CD4-positive, alpha-beta T cell (primary cell): ENCODE measurements at places on chromosomes 2 and 18.

GRCh38 chr18:23935804-23936203, 78.8 kb upstream of the TTC39C start:
- no peak for DNase-seq

DNA sequence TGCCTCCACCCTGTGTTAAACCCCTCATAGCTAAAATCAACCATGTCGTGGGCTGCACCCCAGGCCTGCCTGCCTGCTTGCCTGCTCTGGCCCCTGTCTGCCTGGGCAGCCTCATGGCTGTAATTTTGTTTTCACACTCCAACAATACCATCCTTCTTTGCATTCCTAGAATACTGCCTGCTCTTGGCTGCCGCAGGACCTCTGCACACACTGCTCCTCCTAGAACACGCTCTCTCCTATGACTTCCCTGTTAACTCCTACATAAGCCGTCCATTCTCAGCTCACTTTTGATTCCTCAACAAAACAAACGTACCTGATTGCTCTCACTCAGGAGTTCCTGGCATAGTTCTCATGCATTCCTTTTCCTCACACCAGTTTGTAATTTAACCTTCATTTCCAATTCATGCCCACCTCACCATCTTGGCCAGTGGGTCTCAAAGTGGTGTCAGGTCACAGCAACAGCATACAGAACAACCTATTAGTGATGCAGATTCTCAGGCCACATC, 2.5 kb downstream of the UXS1 start:
- no peak for DNase-seq

GRCh38 chr2:197931661-197932312, 127.4 kb downstream of the PLCL1 start:
- DNase-seq: no peak

DNA sequence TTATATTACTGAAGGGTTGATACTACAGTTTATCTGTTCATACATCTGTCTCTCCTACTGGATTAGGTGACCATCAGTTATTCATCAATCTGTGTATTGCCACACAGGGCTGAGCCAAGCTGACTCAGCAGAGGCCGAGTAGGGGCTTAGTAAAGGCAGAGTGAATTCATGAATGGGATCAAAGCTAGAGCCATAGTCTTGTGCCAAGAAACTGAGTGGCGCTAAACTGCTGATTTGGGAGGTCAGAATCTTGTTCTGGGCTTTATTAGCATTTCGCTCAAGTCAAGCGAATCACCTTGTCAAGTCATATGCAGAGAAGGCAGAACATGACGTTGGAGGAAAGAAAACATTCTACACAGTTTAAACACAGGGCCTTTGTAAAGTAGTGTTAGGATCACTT, 34.1 kb downstream of the SOCS6 start:
- no peak for DNase-seq

DNA sequence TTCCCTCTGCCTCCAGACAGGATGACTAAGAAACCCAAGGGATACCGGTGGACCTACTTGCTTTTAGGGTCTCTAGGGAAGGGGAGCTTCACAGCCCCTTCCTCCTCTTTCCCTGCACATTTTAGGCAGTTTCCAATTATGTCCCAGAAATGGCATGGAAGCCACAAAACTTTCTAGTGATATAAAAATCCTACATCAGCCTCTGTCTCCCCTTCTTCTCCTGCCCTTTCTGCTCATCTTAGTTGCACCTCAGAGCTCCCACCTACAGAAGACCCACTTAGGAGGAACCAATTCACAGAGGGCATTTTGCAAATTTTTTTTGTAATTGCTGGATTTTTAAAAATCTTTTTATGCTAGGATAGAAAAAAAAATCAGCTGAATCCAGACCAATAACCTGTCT, 263.1 kb downstream of the TNS1 start:
- no peak for DNase-seq
